Hepatocyte (in vitro differentiated cells): ENCODE measurements at places on chromosomes 1 and 21. TPM values are rescaled to one million over a fixed set of nuclear protein-coding genes. Genes with fewer than 3 reads are reported as not detected.

Gene DIO1
- total RNA-seq, result 28.7 and 31.2 TPM in 2 replicates

Gene SMCP
- not detected in 2 replicates for total RNA-seq

- DNase-seq, result no peak
Observed at GRCh38 chr1:117586337-117586736, 19.5 kb upstream of the TENT5C start.

DNA sequence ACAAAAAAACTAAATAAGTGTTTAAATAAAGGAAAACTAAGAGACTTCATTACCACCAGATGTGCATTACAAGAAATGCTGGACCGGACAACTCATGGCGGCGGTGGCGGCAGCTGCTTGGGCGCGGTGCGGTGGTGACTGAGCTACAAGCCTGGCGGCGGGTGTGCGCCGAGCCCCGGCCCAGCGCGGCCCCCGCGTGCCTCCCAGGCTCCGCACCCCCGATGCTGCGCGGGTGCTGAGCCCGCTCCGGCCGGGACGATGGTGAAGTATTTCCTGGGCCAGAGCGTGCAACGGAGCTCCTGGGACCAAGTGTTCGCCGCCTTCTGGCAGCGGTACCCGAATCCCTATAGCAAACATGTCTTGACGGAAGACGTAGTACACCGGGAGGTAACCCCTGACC, 52.2 kb upstream of the RCOR3 start:
- no peak for DNase-seq

GRCh38 chr1:25780318-25781129, 19.5 kb upstream of the SELENON start:
- peak; percentile 60 for DNase-seq

DNA sequence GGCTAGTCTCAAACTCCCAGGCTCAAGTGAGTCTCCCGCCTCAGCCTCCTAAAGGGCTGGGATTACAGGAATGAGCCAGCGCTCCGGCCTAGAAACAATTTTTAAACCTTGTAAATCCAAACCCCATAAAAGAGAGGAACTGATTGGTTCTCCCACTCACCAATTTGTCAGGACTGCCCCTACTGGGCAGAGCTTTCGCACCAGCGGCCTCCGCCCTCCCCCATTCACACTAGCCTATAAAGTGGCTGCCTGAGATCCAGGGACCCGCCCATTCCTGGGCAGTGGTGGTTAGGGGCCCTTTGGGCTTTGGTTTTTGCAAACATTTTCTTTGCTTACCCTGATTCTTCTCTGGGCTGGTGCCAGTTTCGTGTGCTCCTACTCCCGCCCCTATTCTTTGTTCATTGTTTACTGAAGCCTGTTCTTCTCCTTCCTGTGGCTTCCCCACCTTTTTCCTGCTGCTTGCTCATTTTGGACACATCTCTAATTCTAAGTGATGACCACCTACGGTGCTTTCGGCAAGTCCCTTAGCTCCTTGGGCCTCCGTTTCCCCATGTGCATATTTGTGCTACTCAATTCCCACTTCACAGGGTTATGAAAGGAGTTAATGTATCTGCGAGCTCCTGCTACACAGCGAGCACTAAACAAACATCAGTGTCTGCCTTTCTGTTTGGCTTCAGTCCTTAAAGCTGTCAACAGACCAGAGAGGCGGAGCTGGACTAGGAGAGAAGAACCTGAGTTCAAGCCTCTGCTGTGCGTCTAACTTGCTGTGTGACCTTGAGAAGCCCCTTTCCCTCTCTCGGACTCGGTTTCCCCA, 39.8 kb upstream of the CLIC4 start:
- peak; percentile 94 for DNase-seq

DNA sequence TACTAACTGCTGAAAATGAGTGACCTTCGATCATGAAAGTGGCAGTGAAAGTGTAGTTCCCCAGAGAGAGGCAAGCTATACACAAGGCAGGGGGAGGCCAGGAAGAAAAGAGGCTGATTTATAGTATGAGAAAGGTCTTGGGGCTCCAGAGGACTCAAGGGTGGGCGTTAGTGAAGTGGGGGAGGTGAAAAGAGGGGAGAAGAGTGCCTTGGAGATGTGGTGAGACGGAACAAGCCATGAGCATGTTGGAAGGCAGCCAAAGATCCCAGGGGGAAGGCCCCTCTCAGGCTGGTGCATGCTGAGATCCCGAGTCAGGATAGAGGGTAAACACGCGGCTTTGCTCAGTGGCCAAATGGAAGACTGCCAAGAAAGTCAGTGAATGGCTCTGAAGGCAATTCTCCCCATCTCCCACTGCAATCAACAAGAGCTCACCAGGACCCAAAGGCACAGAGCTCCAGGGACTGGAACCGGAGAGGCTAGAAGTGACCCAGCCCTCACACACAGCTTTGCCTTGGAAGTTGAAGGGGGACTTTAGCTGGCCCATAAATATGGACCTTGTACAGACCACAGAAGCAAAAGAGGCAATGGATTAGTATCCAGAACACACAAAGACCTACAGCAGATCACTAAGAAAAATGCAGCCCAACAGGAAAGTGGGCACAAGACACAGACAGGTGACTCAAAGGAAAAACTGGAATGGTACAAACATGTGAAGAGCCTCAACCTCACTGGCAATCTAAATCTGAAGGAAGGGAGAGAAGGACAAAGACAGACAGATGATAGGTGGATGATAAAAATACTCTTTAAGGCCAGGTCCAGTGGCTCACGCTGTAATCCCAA, 49.6 kb downstream of the HSF2BP start:
- peak; percentile 68 for DNase-seq

DNA sequence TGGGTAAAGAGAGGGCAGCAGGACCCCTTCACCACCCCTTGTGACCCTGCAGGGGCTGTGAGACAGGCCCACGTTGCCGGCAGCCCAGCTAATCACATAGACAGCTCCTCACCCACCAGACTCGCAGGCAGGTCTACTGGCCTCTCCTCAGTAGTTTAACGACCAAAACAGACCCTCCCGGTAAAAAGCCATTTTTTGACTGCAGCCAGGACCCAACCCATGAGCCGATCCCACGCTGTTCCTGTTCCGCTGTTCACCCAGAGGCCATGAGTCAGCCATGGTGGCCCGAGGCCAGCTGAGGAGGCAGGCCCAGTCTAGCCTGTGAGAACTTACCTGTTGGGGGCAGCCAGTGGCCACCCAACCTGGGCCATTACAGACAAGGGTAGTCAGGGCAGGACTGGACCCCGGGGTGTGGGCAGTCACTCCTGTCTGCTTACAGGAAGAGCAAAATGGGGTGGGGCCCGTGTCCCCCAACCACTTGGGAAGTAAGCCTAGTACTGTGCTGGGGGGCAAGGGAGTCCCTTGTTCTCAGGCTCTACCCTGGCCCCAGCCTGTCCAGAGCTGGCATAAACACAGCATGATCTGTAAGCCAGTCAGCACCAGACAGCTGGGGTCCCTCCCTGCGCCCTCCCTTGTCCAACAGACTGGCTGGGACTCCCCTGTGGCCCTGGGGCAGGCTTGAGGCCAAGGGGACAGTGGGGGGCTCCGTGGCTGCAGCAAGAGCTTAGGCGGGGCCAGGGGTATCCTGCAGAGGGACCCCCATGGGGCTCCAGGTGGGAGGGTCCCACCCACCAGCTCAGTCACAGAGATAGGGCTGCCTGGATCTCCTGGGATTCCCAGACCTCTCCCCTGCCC, 61.9 kb downstream of the WNT9A start:
- DNase-seq, result peak; percentile 39

- DNase-seq, result no peak
Observed at GRCh38 chr1:160874935-160875334, 10.0 kb downstream of the ITLN1 start.

DNA sequence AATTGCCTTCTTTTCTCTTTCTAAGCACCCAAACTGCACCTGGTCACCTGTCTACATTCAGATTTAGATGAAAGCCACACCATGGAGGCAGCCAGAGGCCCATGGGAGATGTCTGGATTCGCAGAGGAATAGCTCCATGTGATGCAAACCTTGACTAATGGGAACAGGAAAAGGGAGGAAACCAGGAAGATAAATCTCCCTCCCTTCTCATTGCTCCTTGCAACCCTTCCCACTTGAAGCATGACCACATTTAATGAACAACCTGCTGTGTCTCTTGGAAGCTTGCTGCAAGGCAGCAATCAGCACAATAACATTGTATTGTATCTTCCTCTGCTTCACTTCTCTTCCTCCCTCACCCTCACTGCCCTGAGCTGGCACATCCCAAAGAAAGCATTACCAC, 42.6 kb upstream of the KLF17 start:
- no peak for DNase-seq

DNA sequence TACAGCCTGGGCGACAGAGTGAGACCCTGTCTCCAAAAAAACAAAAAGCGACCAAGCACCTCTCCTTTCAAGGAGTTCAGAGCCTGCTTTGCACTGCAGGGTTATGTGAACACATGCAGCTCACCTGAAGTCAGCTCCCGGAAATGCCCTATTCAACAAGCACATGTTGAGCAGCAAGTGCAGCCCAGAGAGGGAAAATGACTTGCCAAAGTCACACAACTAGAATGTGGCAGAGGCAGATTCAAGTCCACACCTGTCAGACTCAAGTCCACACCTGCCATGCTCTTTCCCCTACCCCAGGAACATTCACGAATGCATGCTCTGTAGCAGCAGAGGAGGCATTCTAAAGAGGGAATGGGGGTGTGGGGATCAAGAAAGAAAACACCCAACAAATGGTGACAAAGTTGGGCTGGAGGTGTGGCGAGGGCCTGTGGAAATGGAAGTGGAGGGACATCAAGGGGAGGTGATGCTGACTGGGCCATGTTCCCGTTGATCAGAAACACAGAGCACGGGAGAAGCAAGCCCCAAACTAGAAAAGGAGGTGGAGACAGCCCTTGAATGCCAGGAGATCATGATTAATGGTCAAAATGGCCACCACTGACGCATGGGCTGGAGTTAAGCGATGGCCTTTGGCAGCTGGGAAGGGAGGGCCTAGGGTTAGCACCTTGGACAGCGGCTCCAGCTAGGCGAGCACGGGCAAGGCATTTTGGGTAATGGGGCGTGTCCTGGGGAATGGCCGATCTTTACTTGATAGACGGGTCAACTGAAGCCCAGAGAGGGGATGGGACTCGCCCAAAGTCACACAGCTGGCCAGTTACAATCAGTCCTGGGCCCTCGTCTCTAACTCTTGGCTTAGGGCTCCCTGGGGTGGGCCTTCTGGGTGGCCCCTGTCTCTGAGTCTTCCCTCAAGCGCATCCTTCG, 21.5 kb downstream of the RAP1GAP start:
- DNase-seq, result peak; percentile 80

GRCh38 chr1:22877112-22877915, 95.4 kb downstream of the LACTBL1 start:
- DNase-seq, result no peak

DNA sequence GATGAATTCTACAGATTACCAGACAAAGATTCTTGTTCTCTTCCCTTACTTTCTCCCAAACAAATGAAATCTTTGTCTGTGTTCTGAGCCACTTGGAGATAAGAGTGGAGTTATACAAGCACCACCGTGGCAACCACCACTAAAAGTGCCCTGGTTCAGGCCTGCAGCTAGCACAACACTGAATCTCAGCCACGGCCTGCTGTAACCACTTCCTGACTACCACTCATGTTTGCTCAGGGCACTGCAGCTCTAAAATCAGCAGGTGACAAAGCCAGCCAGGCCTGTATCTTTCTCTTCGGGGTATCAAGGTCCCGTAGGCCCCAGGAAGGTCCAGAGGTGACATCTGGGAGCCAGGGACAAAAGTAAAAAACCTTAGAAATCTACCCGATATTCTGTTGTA, 3.2 kb upstream of the OR2T6 start:
- DNase-seq, result no peak

DNA sequence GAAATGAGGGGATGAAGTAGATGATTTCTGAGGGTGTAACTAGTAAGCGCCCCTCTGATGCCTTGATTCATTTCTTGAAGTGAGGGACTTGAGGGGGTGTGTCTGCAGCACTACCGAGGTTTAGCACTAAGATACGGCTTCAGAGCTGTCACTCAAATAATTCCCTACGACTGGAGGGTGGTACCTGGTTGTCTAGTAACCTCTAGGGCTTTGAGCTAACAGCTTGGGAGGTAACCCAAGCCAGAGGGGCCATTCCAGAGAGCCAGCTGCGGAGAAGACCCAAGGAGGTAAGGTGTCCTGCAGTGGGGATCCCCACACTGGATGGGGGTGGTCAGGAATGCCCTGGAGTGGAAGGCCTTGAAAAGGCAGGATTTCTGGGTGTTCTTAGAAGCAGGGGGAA, at the start of gene TTC24:
TTC24 (plus strand) TSS at position 252 of the 400 bp plus-strand sequence. CDS start 1,642 bp downstream, outside the sequence.
- DNase-seq, result no peak

DNA sequence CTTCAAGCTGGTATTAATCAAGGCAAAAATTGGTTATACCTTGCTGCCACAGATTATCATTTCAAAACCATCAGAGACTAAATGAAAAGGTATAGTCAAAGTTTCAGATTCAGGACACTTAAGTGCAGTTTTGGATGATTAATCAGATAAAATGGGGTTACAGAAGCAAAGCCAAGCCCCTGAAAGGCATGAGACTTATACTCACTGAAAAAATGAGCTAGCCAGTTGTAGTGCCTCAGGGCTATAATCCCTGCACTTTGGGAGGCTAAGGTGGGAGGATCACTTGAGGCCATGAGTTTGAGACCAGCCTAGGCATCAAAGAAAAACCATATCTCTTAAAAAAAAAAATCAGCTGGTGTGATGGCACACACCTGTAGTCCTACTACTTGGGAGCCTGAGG, 15.2 kb downstream of the LRRC40 start:
- DNase-seq, result no peak

DNA sequence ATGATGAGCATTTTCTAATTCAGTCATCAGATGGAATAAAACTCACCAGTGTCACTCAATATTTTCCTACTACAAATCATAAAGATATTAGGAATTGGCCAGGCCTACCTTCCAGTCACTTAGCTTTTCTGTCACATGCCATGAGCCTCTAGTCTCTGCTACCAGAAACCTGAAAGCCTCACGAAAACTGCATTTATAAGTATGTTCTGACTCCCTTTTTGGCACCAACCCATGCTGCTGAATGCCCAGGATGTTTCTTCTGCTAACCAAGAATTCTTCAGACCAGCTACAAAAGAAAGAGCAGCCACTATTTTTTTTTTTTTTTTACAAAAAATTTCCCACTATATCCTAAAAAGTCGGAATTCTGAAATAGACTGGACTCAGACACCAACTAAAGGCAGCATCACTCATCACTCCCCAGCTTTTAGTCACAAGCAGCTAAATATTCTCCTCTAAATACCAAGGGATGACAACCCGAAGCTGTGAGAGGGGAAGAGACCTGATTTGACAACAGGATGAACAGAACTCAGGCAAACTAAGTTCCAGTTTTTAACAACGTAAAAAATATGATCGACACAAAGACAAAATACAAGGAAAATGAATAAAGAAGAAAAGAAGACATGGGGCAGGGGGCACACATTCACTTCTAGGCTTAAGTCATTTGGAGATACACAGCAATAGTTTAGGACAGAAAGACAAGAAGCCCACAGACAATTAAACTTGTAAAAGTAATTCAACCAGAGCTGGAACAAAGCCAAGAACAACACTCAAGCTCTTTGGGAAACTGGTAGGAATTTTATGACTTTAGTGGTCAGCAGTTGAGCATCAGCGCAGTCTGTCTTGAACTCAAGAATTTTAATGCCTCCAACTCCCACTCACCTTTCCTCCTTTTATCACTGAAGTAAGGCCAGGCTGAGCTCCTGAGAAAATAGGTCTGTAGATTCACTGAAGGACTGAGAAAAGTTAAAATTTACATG, 1.7 kb downstream of the DCAF8 start:
- peak; percentile 73 for DNase-seq
